Smooth muscle cell of bladder (primary cell): ENCODE measurements at places on chromosomes 12 and 14. TPM values are rescaled to one million over a fixed set of nuclear protein-coding genes. Genes with fewer than 3 reads are reported as not detected.

Gene BTBD6
- 31.9 and 41.1 TPM in 2 replicates for total RNA-seq

Gene DPPA3
- total RNA-seq: not detected in 2 replicates

Gene HOXC13
- total RNA-seq: not detected in 2 replicates

Gene SPTSSA
- total RNA-seq: 20.0 and 36.7 TPM in 2 replicates

Gene ENDOU
- total RNA-seq: not detected in 2 replicates
